ENCODE measurements at places on chromosomes 4 and X.

- no peak for DNase-seq
These were observed at the start of gene POU3F4 for GRCh38 chrX:83508006-83508405. TSS of gene POU3F4 (plus strand) at chrX:83508290. CDS start at chrX:83508325, 35 bp downstream.

DNA sequence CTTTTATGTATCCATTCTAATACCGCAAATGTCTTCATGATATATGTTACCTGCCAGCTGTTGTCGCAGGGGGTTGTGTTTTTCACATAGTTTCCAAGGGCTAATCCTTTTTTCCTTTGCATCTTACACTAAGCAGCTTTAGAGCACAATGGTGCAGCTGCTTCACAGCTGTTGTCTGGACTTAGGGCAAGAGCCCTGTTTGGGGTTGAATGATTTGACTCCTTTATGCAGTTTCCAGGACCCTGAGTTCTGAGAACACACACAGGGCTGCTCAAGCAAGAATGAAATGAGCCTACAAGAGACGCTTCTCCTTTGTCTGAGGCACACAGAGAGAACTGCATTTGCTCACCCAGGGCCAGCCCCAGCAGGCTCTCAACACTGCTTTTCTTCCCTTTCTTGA, 20.2 kb downstream of the CCNG2 start:
- DNase-seq = no peak

DNA sequence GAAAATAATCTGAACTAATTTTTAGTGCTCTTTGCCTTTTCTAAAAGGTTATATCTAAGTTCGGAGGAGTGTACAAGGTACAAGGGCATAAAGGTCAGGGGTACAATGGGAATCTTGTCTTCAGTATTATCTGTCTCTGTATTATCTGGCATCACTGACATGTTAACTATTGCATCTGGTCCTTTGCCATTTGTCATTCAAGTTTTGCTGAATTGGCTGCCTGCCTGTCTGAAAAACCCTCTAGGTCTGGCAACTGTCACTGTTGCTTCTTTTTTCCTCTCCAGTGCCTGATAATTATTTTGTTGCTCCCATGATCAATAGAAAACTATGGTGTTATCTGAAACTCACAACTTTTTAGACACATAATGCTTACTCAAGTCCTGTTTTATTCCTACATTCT, 112.5 kb upstream of the STK26 start:
- no peak for DNase-seq

- DNase-seq = no peak
These were observed 22.9 kb downstream of the MID2 start for GRCh38 chrX:107848591-107848990.

DNA sequence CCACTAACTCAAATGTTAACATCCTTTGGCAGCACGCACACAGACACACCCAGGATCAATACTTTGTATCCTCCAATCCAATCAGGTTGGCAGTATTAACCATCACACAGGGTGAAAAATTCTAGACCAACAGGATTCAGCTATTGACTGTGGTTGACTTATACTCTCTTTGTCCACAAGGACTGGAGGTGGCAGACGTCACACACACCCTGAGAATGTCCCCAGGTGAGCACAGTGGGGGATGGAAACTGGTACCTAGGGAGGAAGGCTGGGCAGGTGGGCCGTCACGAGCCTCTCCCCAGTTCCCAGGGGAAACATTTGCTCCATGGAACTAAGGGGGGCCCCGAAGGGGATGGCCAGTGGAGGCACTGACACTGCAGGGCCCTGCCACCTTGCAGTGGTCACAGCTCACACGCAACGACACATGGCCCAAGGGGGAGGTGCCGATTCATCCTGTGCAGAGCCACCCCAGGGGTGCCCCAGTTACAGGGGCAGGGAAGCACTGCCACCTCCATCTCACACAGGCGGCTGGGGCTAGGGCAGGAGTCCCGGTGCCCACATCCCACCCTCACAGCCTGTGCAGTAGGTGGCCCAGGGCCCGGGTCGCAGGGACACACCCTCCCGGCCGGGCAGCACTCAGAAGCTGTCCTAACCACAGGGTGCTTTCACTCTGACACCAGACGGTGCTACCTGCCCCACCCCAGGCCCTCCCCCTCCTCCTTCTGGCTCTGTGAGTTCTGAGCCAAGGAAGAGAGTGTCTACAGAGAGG, 17.4 kb downstream of the ZFYVE28 start:
- no peak for DNase-seq
